Parietal lobe (tissue), 2 donors: ENCODE measurements at places on chromosomes 3 and 15. TPM values are rescaled to one million over a fixed set of nuclear protein-coding genes. Genes with fewer than 3 reads are reported as not detected.

THPO gene
- 0.63 TPM for total RNA-seq

TMEM62 gene
- 54.8 TPM for total RNA-seq

AEN gene
- total RNA-seq: 4.7 TPM

EPHA3 gene
- 208 TPM for total RNA-seq

FRMD4B gene
- total RNA-seq: 110 TPM
